Omental fat pad (tissue), 4 donors: ENCODE measurements at places on chromosomes 3 and 15.

GRCh38 chr3:194654443-194654842 lies 17.5 kb downstream of the LSG1 start:
- DNase-seq, result no peak

- DNase-seq, result no peak
These were observed 324.5 kb downstream of the TBL1XR1 start for GRCh38 chr3:176872771-176873209.

DNA sequence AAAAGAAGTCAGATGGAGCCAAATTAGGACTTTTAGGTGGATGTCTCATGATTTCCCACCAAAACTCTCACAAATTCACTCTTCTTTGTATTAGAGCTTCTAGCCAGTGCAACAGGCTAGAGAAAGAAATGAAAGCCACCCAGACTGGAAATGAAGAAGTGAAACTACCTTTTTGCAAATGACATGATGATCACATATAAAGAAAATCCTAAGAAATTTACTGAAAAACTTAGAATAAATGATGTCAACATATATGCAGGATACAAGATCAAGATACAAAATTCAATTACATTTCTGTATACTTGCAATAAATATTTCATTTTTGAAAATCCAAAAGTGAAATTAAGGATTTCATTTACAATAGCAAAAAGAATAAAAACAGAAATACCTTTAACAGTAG lies 110.8 kb downstream of the LRIG1 start:
- DNase-seq, result no peak

DNA sequence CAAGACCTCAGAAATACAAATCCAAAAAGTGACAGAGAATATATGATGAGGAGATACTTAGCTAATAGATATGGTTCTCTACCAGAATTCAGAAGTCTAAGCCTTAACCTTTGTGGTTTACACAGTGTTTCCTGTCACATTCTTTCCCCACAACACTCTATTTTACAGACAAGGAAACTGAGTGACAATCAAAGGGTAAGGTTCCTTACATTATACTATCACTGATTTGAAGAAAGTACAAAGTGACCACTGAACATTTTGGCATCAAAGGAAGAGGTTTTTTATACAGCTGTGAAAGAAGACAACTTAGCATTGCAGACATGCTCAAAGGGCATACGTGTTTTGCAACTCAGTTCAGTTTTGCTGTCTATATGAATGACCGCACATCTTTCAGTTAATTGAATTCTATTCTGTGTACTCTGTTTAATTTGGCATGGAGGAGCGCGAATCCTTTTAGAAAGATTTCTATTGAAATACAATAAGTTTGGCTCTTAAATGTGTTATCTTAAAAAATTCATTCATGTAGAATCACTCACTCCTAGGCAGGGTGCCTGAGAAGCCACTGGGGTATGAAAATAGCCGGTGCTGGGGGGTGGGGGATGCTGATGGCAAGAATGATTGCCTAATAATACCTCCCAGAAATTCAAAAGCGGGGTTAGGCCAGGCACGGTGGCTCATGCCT lies 66.5 kb upstream of the SKOR1 start:
- no peak for DNase-seq

DNA sequence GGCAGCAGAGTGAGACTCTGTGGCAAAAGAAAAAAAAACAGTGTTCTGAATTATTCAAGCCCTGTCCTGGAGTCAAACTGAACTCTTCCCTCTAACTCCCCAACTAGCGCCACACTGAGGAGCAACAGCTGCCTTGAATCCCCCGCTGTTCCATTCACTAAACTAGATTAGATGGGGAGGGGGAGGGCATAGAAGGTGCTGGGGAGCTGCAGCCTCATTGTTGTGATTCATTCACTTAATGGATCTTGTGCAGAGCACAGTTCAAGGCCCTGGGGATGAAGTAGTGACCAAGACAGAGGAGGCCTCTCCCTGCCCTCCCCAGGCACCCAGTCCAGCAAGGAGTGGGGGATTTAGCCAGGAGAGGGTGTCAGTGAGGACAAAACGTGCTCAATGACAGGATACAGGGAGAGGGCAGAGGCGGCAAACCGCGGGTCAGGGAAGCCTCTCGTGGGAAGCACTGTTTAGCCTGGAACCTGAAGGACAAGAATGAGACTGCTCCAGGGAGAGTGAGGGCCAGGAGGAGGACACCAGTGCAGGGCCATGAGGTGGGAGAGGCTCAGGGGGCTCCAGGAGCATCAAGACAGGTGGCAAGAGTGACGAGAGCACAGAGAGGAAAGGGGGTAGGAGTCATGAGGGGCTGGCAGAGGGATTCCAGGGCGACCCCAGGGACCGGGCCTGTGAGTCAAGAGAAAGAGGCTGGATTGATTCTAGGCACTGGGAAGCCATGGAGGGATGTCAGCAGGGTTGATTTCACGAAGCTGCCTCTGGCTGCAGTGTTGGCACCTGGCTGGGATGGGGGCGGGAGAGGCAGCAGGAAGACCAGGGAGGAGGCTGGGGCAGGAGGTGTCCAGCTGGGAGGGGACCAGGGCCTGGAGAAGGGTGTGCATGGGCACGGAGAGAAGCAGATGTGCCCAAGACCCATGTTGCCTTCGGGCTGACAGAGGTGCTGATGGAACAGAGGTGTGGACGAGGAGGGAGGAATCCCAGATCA lies 31.4 kb downstream of the ALS2CL start:
- DNase-seq, result no peak

DNA sequence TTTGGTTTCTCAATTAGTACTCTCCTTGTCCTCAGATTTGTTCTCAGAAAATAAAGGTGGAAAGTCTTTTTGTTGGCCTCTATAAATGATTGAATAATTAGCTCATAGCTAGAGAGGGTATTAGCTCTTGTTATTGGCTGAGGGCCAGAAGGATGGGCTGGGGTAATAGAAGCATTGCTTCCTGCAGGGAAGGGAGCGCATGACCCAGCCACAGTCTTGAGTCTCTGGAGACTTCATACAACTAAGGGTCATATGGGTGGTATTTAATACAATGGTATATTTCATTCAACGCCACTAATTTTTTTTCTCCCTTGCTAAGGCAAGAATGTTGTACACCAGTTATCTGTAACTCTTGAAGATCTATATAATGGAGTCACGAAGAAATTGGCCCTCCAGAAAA lies 8.4 kb downstream of the DNAJA4 start:
- DNase-seq, result no peak

DNA sequence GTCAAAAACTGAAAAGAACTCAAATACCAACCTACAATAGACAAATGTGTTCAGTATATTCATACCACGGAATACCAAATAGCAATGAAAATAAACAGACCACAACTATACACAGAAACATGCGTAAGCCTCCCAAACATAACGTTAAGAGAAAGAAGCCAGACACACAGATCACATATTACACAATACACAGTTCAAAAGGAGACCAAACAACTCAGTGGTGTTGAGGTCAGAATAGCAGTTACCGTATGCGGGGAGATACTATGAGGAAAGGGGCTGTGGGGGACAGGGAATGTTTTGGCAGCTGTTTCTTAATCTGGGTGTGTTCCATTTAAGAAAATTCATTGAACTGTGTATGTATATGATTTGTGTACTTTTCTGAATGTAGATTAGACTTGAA lies 6.6 kb downstream of the OSBPL10 start:
- DNase-seq, result no peak

- DNase-seq, result no peak
These were observed 116.8 kb downstream of the FBLN2 start for GRCh38 chr3:13665582-13666226.

DNA sequence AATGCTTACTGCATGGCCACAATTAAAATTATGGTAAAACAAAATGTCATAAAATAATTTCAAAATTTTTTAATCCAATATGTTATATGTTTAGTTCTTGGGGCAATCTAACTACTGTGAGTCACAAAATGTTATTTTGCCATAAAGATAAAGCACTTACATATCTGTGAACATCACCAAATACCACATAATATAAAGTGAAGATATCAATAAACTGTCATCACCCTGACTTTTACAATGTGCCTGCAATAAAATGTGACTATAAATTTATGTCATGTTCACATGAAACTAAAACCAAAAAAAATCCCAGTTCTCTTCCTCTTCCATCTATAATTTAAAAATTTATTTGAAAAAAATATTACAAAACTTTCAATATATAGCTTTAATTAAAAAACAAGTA lies 191.8 kb downstream of the TBC1D5 start:
- no peak for DNase-seq

GRCh38 chr3:106305127-106305526 lies 436.3 kb upstream of the CBLB start:
- DNase-seq, result no peak

DNA sequence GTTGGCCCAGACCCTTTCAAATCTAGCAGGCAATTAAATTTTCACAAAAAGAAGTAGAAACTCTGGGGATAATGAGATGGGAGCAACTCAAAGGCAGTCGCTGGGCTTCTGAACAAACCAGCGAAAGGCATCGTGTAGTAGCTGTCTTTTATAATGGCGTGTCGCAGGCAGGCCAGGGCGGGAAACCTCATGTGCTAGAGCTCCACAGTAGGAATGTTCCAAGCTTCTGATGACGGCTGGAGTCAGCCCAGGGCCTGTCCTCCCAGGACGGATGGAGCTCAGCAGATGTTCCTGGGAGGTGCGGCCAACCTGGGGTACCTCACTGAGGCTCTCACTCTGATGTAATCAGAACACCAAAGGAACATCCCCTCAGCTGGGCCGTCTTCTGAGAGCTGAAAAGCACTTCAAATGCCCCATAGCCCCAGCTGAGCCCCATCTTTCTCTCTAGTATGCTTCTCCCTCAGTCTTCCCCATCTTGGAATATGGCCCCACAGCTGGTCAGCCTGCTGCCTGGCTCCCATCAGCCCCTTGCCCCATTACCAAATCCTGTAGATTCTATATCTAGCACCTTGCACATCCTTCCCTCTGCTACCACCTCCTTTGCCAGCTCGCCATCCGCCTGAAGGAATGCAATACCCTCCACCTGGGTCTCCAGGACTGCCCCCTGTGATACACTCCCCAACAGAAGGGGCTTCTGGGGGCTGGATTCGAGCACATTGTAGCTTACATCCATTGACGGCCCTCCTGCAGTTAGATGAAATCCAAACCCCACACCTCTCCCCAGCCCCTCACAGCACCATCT lies 54.9 kb upstream of the ATP2B2 start:
- no peak for DNase-seq

- DNase-seq, result no peak
These were observed 15.8 kb downstream of the ARHGEF26 start for GRCh38 chr3:154137036-154137435.

DNA sequence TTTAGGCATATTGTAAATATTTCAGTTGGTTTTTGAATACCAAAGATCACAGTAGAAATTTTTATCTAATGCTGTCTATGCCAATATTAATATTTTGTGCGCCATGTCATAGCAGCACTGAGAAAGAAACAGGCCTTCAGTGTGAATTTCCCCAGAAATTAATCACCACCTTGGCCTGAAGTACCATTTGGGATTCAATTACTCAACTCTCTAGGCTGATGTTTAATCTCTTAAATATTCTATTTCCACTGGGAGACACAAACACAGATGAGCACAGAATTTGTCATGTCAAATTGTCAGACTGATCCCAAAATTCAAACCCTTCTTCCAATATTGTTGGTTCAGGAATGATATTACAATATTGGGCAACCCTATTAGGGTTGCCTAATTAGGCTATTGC lies 509.3 kb downstream of the ROBO1 start:
- DNase-seq, result no peak
